ENCODE measurements at places on chromosomes 1 and 21.

GRCh38 chr1:160797271-160797709 lies 1.3 kb downstream of the LY9 start:
- DNase-seq = no peak

GRCh38 chr1:54008876-54009275 lies 9.1 kb downstream of the LDLRAD1 start:
- no peak for DNase-seq

DNA sequence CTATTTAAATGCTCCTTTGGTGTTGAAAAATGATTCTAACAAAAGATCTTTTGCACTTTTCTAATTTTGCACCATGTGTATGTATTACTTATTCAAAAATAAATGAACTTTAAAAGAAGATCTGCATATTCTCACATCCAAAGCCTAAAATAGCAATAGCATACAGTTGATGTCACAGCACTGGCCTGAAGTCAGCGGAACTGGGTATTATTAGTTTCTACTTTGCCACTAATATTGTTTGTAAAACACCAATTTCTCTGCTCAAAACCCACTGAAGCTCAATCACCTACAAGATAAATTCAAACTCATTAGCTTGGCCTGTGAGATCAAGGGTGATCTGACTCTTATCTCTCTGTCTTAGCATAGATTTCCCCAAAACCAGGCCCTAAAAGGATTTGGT lies 34.5 kb upstream of the BCAR3 start:
- DNase-seq = no peak

GRCh38 chr21:45623436-45623835 lies 20.1 kb upstream of the PCBP3 start:
- no peak for DNase-seq

Data from stimulated activated CD8-positive, alpha-beta memory T cell treated with anti-CD3 and anti-CD28 coated beads, Interleukin-4, amount 100 ng/mL, for 1 hour (primary cell).